Panc1 (cell line): ENCODE measurements at places on chromosomes 16 and 17. TPM values are rescaled to one million over a fixed set of nuclear protein-coding genes. Genes with fewer than 3 reads are reported as not detected.

ITGA2B gene
- total RNA-seq = 2.4 TPM

SLFN11 gene
- 45.0 TPM for total RNA-seq

RNF166 gene
- 19.8 TPM for total RNA-seq

GPR179 gene
- total RNA-seq = 0.03 TPM

C16orf96 gene
- 0.15 TPM for total RNA-seq

PRKAR1A gene
- 174 TPM for total RNA-seq

FAM171A2 gene
- 7.6 TPM for total RNA-seq

ACAP1 gene
- total RNA-seq = 2.7 TPM

RNF151 gene
- total RNA-seq = not detected

OTOP3 gene
- total RNA-seq = not detected

MIEF2 gene
- total RNA-seq = 11.2 TPM

MYH11 gene
- total RNA-seq = 0.51 TPM

QRICH2 gene
- total RNA-seq = 0.92 TPM
